ENCODE measurements at places on chromosomes 3 and 15.

GRCh38 chr3:44957986-44958385, 18.0 kb downstream of the ZDHHC3 start:
- no peak for DNase-seq

DNA sequence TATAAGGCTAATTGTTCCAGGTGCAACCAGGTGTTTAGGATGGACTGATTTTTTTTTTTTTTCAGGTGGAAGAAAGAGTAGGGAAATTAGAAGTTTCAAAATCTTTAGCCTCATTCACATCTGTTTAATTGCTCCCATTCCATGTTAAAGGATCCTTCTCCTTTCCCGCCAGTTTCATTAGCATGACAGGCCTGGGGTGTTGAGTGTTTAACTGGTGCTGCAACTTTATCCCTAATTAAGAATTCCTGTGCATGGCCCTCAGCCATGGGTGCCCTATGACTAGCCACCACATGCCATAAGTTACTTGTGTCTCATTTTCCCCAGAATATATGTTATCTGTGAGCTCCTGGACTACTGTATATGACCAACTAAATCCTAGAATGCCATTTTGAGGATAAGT, 501.4 kb downstream of the NSUN3 start:
- DNase-seq = no peak

DNA sequence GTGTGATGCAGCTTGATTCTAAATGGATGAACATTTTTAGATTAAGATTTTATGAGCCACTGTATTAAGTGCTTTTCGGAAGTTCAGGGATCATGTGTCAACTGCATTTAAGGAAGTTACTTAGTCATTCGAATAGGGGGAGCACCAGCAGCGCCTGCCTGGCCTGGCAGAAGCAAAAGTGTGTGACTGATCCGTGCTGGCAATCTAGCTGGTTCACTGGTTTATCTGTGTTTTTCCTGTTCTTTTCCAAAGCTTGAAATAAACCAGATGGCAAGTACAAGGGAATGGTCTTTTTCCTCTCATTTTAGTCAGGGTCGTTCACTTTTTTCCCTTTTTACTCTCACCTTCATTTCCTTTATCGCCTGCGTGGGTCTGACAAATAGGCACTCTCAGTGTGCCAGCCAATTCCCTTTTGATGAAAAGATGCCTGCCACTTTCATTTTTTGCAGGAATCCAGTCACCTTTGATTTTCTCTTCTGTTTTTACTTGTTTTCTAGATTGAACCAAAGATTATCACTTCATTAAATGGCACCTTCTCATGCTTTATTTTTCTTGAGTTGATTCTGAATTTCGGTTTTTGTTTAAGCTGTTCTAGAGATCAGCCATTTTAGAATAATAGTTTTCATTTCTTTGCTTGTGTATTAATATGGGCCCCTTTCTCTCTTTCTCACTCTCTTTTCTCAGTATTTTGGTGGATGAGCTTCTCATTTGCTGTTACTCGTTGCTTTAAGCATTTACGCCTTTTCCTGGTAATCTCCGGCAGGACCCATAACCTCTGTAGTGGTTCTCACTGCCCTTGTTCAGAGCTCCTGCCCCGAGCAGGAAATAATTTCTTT, 2.8 kb downstream of the ABHD2 start:
- DNase-seq = peak; percentile 87

- DNase-seq = no peak
Observed at GRCh38 chr3:43497905-43498365, 123.9 kb downstream of the ANO10 start.

DNA sequence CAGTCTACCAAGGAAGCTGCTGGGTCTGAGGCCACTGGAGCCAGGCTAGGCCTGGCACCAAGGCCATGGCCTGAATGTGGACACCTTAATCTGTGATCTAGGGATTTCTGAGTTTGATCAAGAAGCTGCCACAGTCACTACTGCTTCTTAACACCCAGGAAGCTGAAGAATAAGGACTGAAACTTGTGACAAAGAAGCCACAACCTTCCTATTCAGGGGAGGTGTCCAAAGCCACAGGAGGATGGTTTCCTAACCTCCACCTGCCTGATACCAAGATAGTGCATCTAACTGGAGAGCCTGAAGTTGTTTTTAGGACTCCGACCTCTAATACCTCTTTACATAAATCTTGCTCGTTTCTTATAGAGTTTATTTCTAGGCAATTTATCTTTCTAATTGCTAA, 5.5 kb upstream of the ANO10 start:
- DNase-seq = no peak

- no peak for DNase-seq
Observed at GRCh38 chr3:20055020-20055775, 15.0 kb downstream of the KAT2B start.
